Coronary artery (tissue), 2 donors: ENCODE measurements at places on chromosomes 6 and 20.

GRCh38 chr20:61385296-61385695 lies 133.2 kb downstream of the CDH4 start:
- DNase-seq = no peak

DNA sequence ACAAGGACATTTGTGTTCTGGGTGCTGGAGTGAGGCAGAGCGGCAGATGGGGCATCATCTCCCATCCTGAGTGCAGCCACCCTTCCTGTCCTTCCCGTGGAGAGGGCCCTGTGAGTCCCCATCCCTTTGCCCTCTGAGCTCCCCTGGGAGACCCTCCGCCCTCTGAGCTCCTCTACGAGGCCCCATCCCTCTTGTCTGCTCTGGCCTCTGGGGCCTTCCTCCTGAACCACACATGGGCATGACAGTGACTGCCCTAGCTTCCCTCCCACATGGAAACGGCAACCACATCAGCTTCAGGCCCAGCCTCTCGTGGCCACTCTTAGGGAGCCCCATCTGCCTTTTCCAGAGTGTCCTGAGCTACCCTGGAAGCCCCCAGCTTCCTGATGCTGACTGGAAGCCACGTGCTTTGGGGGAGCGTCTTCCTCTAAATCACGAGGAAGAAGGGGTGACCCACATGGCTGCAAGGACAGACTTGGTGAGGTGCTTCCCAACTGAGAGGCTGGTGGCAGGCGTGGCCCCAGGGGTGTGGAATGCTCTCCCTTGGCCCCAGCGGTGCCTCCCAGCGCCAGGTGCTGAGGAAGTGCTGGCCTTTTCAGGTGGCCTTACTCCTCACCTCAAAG lies 52.6 kb downstream of the GINS1 start:
- DNase-seq = no peak

GRCh38 chr6:163371129-163371528 lies 43.4 kb upstream of the QKI start:
- no peak for DNase-seq

DNA sequence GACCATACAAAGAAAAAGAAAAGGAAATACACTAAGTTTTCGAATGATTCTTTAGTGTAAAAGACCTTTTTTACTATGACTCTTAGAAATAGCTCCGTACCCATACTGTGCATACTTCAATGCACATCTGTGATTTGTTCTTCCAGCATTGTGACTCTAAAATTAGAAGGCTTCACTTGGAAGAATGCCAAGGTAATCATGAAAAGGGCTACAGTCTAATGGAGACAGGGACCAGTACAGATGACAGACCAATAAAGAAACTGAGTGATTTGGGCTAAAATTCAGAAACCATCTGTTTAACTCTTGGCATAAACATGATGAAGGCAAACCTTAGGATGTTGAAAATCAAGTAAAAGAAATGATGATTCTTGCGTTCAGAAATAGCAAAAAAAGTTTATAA lies 46.3 kb downstream of the CYP39A1 start:
- DNase-seq = no peak

DNA sequence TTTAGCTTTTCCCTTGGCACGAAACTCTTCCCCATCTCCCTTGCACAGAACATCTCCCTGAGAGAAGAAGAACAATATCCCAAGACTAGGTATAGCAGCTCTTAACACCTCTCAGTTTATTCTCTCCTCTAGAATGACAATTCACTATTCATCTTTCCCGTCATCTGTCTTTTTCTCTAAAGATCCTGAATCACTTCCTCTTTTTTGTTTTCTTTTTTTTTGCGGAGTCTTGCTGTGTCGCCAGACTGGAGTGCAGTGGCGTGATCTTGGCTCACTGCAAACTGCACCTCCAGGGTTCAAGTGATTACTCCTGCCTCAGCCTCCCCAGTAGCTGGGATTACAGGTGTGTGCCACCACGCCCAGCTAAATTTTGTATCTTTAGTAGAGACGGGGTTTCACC lies 574.4 kb upstream of the MAP3K7 start:
- DNase-seq = no peak

- peak; percentile 78 for DNase-seq
Measured at GRCh38 chr6:32191696-32192607, 491 bp downstream of the GPSM3 start.

GRCh38 chr6:113414511-113414910 lies 442.6 kb upstream of the MARCKS start:
- no peak for DNase-seq

DNA sequence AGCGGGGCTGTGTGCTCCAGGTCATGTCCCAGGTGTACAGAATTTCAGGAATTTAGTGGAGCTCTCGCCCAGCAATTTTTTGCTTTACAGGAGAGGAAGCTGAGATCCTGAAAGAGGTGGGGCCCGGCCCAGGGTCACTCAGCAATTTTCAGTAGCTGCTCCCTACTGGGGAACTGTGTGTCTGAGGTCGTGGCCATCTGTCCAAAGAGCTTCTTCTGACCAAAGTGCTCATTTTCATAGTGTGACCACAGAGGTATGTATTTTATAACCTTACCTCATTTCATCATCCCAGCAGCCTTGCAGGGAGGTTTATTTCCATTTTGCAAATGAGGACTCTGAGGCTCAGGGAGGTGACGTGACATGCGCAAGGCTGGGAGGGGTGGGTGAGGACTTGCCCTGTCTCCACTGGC lies 46.3 kb downstream of the FAM209B start:
- no peak for DNase-seq

DNA sequence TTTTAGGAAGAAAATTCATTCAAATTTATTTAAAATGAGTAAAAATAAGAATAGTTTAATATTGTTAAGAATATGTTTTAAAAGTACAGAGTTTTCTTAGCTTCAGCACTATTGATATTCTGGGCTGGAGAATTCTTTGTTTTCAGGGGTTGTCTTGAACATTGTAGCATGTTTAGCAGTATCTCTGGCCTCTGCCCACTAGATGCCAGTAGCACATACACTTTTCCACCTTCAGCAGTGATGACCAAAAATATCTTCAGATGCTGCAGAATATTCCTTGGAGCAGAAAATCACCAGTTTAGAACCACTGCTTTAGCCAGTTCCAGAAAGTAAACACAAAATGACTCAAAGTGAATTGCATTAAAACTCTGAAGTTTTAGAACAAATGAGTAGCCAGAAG lies 19.4 kb upstream of the SDHAF4 start:
- DNase-seq = no peak

GRCh38 chr6:128365520-128366160 lies 154.8 kb downstream of the PTPRK start:
- no peak for DNase-seq

DNA sequence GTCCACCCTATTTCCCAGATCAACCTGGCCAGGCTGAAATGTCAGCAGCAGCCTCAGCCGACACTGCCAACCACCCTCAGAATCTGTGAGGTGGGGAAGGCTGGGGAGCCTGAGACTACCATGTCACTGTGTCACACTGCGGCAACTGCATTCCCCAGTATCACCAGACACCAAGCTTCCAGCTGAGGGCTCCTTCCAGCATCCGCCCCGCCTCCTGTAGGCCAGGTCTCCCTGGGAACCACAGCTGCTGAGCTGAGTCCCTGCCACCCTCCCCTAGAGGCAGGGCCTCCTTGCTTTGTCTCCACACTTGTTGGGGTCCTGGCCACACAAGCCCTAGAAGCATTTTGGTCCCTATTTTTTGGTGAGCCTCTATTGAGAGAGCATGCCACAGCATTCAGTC lies 115.7 kb downstream of the UNC5CL start:
- no peak for DNase-seq

- no peak for DNase-seq
Measured at GRCh38 chr20:36582322-36582721, 8.9 kb downstream of the TGIF2 start.

DNA sequence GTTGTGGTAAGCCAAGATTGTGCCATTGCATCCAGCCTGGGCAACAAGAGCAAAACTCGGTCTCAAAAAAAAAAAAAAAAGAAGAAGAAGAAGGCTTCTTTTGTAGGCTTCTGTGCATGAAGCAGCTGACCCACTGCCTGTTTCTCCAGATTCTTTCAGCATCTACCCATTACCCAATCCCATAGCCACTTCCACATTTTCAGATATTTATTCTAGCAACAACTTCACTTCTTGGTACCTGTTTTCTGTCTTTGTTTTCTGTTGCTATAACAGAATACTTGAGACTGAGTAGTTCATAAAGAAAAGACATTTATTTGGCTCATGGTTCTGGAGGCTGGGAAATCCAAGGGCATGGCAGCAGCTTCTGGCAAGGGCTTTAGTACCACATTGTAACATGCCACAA lies 95.3 kb upstream of the SGK1 start:
- no peak for DNase-seq

DNA sequence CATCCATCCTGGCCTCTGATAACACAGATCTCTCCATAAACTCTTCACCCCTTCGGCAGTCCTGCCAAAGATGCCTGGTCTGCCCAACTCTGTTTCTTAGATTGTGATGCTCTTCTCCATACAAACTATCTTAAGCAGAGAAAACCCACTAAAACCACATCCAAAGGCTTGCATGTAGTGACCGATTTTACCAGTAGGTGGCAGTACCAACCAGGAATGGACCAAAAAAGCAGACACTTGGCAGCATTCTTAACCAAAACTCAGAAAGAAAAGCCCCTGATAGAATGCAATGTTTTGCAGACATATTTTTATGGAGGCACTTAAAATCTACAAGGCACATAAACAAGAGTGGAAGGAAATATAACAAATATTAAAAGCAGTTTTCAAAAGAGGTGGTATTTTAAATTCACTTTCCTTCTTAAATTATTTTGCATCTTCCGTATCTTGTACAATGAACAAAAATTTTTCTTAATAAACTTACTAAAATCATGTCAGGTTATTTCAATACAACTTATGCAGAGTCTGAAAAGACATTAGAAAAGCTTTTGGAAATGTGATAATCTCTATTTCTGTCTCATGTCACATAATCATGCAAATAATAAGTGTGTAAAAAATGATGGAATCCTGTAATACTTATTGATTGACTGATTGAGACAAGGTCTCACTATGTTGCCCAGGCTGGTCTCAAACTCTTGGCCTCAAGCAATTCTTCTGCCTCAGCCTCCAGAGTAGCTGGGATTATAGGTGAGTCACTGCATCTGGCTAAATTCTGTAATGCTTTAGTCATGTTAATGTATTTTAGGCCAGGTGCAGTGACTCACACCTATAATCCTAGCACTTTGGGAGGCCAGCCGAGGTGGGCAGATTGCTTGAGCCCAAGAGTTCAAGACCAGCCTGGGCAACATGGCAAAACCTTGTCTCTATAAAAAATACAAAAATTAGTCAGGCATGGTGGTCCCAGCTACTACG lies 29.4 kb downstream of the LRP11 start:
- DNase-seq = no peak

GRCh38 chr20:1792274-1792673 lies 102.9 kb upstream of the SIRPA start:
- no peak for DNase-seq

- DNase-seq = no peak
Measured at GRCh38 chr6:167733740-167734661, 92.7 kb upstream of the AFDN start.

DNA sequence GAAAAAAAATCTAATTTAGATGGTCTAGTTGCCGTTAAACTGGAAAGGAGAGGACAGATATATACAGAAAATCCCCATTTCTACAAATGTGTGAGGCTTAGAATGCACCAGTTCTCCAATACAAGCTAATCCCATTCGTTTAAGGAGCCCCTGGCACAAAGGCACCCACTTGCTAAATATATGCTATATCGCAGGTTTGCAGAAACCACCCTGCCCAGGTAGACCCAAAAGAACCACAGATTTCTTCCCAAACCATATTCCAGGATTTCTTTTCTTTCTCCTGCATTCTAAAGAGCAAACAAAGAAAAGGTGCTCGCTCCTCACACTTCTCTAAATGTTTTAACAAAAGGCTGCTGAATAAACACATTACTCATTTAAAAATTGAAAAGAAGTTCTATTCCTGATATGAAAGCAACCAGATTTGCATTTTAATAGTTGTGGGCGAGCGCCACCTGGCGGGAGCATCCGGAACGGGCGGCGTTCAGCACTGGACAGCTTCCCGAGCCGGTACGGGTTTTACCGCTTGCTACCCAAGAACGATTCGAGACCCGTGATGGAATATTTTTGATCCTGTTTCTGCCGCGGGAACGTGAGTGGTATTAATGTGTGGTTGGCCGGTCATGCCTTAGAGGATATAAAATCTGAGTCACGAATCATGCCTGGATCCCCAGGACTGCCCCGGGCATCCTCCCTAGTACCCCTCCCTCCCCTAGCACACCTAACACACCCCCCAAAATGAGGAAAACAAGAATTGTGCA lies 2.1 kb downstream of the PTPRT start:
- no peak for DNase-seq

- no peak for DNase-seq
Measured at GRCh38 chr6:143164565-143165105, 103.9 kb downstream of the AIG1 start.

- DNase-seq = no peak
Measured at GRCh38 chr6:8860671-8861070, 425.3 kb upstream of the SLC35B3 start.

DNA sequence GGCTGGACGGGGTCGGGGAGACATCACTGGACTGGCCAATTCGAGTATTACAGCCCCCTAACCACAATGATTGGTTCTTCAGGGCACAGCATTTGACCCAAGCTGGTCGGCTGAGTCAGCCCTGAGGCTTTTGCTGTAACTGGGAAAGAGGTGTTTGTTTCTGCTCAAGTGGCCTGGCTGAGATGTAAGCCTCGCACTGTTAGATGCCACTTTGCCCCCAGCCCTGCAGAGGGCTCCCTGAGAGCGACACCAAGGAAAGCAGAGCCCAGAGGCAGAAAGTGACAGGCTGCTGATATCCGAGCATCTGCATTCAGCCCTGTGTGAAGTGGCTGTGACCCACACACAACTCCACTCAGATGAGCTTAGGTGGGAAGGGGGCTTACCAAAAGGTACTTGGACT lies 19.4 kb downstream of the ERGIC3 start:
- no peak for DNase-seq

DNA sequence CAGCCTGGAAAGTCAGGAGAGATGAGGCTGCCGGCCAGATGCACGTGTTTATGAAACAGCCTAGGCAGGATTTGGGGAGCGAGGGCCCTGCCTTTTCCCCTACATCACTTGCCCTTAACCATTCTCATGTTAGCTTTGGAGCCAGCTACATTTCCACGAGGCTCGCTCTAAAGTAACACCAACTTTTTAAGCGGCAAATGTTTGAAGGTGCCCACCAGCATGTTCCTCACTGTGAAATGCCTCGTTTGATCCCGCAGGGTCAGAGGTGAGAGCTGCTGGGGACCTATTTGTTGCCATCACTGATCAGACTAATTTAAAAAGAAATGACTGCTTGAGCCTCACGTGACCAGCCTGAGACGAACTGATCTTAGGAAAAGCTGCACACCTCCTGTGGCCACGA lies 51.6 kb upstream of the DACT2 start:
- no peak for DNase-seq

DNA sequence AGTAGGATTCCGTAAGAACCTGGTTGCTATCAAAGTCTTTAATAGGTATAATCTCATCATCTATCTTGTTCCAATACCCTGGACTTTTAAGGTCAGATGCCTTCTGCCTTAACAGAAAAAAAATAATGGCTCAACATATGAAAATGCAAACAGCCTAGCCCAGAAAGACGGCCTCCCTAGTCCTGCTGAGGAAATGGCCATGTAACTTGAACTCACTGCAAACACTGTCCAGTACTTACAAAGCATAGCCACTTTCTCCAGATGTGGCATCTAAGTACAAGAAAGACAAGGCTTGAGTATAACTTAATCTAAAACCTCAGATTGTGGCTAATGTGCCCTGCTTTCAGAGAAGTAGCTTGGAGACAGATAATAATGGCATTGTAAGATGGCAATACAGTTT lies 26.5 kb downstream of the FASTKD5 start:
- no peak for DNase-seq
